ENCODE measurements at places on chromosomes 7 and 10. TPM values are rescaled to one million over a fixed set of nuclear protein-coding genes. Genes with fewer than 3 reads are reported as not detected.

GRCh38 chr10:122525788-122526187 lies 34.8 kb upstream of the DMBT1 start:
- DNase-seq = peak; percentile 38

DNA sequence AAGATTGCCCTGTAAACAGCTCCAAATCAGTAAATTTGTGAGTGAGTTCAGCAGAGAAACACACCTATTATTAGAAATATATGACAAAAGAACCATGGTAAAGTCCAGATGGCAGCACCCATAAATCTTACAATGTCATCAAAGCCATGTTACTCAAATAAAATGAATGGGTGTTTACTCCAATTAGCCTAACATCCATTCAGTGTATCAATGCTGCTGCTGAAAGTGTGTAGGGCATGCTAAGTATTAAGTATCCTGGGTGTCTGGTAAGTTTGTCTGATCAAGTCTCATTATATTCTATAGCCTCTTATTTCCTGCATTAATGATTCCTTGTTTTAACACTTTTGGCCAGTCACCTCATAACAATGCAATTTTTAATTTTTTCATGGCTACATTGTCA lies 185.5 kb upstream of the STEAP4 start:
- DNase-seq = no peak

DNA sequence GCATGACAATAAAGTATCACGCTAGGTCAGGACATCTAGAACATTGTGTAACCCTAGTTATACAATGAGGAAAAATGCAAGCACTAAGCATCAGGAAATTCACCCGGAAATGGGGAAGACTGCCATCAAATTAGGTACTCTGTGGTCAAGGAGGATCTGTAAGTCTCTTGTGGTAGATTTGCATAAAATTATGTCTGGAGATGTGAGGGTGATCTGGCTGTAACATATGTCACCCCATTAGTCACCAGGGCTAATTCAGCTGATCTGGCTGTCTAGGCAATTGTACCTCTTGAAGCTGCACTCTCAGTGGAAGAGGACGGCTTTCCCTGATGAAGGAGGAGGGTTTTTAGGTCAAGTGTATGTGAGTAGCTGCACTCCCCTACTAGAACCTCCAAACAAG lies 14.8 kb downstream of the AKR1D1 start:
- DNase-seq = peak; percentile 34

- no peak for DNase-seq
These were observed 384.1 kb downstream of the NXPH1 start for GRCh38 chr7:8817448-8818036.

DNA sequence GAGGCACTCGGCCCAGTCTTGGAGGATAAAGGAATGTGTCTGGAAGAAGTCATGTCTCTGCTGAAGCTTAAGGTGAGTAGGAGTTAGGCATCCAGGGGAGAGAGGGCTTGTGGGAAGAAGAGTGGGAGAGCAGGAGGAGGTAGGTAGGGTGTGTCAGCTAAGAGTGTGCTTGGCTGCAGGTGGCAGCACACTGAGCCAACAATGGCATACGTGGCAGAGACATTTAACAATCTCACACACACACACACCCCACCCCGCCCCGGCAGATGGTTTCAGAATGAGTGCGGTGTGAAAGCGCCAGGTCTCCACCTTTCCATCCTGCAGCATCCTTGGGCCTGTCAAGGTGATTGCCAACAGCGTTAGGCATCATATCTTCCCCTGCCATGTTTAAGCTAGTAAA lies 11.2 kb upstream of the ARPC1A start:
- DNase-seq = no peak

DNA sequence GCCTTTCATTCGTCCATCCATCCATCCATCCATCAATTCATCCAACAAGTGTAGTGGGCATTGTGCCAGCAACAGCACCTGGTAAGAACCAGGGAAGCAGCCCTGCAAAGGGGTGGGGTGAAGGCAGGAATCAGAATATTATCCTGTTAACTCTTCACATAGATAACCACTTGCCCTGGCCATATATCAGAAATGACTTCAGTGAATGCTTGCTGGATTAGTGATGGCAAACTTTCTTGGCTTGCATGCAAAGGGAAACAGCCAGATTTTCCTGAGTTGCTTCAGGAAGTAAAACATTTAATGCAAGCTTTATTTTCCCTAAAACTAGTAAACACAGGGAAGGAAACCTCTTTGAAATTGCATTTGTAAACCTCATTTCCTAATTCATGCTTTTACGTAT lies 743 bp downstream of the OR2A5 start:
- DNase-seq = no peak

DNA sequence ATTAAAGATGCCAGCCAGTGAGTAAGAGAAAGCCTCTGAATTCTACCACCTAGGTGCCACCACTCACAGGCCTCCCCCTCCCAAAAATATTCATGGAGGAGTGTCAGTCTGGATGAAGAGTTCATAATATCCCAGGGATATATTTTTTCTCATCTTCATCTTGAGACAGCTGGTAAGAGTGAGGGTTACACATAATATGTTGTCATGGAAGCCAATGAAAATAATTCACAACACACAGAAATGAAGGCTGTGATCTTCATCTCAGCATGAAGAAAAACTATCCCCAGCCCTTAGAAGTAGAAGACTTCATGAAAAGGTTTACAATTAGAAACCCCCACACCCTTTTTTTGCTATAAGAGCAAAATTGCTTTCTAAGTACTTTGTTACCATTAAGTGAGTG lies 175.6 kb downstream of the DNAH11 start:
- no peak for DNase-seq

GIMAP8 gene
- not detected for total RNA-seq

GRCh38 chr7:156833312-156833711 lies 59.7 kb downstream of the LMBR1 start:
- DNase-seq = no peak

- DNase-seq = no peak
These were observed 9.3 kb upstream of the PNPLA8 start for GRCh38 chr7:108535257-108535656.
